GDM1 (cell line): ENCODE measurements at places on chromosomes 2 and 18.

- no peak for DNase-seq
Observed at GRCh38 chr2:172195836-172196376, 93.2 kb upstream of the DLX2 start.

DNA sequence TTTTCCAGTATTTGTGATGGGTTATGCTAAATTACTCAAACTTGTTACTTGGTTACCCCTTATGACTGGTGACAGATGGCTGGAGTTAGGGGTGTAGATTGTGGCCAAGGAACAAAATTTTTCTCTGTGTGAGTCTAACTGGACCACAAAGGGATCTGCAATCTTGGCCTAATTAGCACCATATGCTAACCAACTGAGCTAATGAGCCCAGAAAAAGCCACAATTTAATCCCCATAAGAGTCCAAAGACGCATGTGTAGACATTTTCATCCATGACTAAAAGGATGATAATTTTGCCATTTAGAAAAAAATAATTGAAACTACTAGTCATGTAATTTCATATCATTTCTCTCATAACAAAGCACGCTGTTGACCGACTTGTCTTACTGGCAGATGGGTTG lies 151.2 kb downstream of the ABCA12 start:
- no peak for DNase-seq

DNA sequence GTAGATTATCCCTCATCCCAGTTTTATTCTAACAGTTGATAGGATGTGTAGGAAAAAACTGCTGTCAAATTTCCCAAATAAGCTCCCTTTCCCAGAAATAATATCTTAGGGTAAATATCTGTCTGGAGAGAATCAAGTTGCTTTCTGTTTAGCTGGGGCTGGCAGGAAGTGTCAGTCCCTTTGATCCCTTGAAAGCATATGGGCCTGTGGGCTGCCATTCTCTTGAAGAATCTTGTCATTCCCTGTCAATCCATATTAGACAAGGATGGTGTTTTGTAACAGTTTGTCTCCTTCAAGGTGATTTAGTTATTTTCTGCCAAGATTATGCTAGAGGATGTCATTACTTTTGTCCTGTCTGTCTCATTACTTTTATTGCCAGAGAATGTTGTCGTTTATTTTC lies 37.1 kb upstream of the UBE2E3 start:
- DNase-seq, result no peak

GRCh38 chr2:113206251-113206650 lies 32.5 kb downstream of the PSD4 start:
- no peak for DNase-seq
